ENCODE measurements at places on chromosomes 7 and 10.
A peak's percentile ranks its signal among the peaks of the same experiment; 100 is the strongest.

DNA sequence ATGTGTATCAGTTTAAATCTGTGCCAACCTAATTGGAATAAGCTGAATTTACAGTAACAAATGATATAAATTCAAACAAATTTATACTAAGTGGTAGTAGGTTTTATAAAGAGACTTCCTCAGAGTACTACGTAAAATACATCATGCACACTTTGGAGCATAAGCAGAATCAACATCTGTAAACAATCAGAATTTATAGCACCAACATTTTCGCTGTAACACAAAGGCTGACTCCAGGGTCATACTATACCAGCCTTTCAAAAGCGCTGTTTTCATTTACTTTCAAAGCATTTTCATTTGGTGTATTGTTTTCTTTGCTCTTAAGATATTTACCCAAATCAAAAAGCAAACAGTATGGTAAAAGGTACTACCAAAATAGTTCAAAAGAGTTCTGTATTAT, 29.3 kb upstream of the TMEM168 start:
- DNase-seq = no peak

DNA sequence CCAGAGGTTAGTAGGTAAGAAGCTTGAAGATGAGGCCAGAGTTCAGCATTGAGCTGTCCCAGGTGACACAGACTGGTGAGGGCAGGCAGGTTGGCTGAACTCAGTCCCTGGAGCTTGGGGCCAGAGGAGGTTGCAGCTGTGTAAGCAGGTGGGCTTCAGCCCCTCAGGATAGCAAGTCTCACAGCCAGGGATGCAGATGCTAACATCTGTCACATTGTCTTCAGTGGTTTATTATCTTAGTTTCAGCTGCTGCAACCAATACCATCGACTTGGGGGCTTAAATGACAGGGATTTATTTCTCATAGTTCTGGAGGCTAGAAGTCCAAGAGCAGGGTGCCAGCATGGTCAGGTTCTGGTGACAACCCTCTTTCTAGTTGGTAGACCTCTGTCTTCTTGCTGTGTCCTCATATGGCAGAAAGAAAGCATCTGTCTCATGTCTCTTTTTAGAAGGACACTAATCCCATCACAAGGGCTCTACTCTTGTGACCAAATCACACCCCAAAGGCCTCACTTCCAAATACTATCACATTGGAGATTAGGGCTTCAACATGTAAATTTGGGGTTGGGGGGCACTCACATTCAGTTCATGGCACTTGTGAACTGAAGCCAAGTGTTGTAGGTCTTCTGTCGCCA, 146.2 kb downstream of the KIAA1217 start:
- DNase-seq = no peak

GRCh38 chr7:34596887-34597286, 61.1 kb upstream of the NPSR1 start:
- peak; percentile 9 for DNase-seq

- DNase-seq = no peak
Observed at GRCh38 chr10:100792574-100792973, 47.2 kb downstream of the PAX2 start.

- no peak for DNase-seq
Observed at GRCh38 chr10:93897070-93897780, 3.4 kb downstream of the SLC35G1 start.

DNA sequence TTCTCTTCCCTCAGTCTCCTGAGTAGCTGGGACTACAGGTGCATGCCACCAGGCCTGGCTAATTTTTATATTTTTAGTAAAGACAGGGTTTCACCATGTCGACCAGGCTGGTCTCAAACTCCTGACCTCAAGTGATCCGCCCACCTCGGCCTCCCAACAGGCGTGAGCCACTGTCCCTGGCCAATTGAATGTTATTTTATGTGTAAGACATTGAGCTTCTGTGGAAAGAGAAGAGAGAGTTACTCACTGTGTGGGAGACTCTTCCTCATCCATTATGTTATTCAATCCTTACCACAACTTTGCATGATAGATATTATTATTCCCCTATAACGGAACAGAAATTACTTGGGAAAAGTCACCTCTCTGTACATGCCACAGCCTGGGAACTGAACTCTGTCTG, 32.6 kb upstream of the MXI1 start:
- DNase-seq = no peak

DNA sequence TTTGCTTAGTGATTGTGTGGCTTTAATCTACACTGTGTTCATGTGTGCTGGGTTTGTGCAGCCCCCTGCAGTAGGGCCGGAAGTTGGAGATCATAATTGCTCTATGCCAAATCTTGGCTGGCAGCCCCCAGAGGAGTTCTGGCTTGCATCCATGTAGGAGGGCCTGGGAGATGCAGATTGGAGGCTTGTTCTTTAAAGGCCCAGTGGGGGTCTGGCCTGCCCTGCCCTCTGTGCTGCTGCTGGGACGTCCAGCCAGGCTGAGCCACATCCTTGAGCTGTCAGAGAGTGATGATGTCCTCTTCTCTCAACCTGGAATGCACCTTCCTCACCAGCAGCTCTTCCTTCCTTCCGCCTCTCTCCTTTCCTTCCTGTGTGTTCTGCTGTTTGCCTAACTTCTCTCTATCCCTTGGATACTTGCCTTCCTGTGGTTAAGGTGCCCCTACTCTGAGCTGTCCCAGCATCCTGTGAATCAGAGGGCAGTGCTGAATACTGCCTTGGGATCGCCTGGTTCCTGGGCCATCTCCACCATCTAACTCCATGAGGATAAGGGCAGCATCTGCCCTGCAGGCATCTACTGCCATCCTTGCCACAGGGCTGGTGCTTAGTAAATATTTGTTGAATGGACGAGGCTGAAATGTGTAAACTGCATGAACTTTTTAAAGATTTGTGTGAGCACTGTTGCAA, 30.2 kb downstream of the DOCK1 start:
- DNase-seq = peak; percentile 61

- DNase-seq = peak; percentile 39
Observed at GRCh38 chr7:27640884-27641574, 21.7 kb downstream of the HIBADH start.

DNA sequence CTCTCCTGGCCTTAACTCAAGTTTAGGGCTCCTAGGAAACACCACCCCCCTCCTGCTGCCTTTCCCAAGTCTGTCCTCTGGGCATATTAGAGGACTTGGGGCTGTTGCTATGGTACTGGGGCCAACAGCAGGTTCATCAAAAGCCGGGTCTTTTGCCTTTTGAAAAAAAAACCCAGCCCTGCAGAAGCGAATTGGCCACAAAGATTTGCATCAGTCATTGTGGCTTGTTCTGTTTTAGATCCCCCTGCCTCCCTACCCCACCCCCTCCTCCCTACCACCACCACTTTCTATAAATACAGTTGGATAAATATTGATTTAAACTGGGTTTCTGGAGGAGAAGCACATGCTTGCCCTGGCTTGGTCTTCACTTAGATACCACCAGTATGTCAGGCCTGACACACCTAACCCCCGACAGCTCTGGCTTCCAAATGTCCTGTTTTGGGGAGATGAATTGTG, 7.0 kb downstream of the MXI1 start:
- no peak for DNase-seq

- no peak for DNase-seq
Observed at GRCh38 chr7:111138193-111138569, 47.3 kb downstream of the LRRN3 start.

GRCh38 chr10:71378336-71379117, 18.2 kb upstream of the CDH23 start:
- DNase-seq = no peak

GRCh38 chr10:12165999-12166775, 29.5 kb downstream of the NUDT5 start:
- DNase-seq = no peak

GRCh38 chr7:2247141-2247995, 5.3 kb downstream of the NUDT1 start:
- no peak for DNase-seq

DNA sequence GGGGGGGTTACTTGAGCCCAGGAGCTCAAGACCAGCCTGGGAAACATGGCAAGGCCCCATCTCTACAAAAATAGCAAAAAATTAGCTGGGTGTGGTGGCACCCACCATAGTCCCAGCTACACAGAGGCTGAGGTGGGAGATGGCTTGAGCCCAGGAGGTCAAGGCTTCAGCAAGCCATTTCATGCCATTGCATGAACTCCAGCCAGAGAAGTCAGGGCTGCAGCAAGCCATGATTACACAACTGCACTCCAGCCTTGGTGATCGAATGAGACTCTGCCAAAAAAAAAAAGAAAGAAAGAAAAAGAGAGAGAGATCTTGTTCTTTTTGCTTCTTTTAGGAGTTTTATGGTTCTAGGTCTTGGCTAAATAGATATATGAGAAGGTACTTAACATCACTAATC, 200.2 kb upstream of the PHYHIPL start:
- DNase-seq = no peak

GRCh38 chr10:118851062-118852035, 96.6 kb upstream of the CACUL1 start:
- DNase-seq = no peak

DNA sequence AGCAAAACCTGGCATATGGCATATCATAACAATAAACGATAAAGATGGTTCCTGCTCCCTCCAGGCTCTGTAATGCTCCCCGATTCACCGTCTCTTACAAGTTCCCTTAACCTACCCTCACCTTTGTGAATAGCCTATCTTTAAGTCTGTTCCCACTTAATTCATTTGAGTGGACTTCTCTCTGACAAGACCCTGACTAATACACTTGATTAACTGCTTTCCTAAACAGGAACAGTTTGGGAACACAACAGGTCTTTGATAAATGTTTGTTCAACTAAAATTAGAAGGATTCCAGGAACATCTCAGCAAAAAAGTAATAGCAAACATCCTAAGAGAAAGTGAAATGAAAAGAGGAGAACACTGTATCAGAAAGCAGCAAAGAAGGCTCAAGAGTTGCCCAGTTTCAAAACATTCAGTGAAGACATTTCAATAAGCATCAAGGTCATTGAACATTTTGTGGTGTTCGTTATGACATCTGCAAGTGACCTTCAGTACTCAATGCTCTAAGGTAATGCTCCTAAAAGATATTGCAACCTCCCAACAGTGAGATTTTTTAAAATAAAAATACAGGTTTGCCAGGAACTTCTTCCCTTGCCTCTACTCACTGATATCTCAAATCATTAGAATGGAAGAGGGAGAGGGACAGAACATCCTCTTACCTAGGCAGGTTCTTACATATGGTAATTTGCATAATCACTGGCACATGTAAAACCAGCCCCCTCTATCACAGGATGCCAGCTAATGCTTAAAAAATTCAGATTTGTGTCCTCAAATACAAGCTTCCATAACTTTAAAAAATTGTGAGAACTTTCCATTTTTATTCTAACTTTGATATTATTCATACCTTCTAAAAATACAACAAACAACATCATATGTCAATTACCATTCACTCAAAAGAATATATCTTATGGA, 11.4 kb upstream of the ARHGAP12 start:
- DNase-seq = no peak

- no peak for DNase-seq
Observed at GRCh38 chr10:129055225-129055624, 411.8 kb upstream of the MGMT start.

DNA sequence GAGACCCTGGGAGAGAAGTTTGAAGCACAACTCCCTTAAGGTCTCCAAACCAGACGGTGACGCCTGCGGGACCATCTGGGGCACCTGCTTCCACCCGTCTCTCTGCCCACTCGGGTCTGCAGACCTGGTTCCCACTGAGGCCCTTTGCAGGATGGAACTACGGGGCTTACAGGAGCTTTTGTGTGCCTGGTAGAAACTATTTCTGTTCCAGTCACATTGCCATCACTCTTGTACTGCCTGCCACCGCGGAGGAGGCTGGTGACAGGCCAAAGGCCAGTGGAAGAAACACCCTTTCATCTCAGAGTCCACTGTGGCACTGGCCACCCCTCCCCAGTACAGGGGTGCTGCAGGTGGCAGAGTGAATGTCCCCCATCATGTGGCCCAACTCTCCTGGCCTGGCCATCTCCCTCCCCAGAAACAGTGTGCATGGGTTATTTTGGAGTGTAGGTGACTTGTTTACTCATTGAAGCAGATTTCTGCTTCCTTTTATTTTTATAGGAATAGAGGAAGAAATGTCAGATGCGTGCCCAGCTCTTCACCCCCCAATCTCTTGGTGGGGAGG, 10.8 kb downstream of the SERPINE1 start:
- DNase-seq = no peak

- DNase-seq = no peak
Observed at GRCh38 chr7:10723832-10724231, 249.8 kb upstream of the PHF14 start.

DNA sequence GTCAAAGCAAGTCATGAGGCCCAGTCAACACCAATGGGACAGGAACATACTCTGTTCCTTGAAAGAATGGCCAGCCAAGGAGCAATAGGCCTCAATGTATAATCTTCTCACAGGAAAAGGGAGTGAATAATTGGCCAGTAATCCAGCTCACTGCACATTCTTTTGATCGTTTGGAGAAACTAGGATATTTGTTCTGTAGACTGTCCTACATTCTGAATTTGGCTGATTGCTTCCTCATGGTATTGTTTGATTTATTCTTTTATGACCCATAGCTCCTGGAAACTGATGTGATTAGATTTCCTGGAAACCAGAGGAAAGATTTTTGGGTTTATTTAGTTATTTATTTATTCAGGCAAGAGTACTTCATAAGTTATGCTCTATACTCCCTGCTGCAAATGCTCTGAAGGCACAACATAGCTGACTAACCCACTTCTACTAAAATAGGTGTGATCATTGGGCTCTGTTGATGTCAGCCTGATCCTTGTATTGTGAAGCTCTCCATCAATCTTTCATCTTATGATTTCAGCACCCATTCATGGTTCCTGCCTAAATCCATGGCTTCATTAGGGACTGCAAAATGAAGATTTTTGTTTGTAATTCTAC, 745.2 kb downstream of the SUGCT start:
- no peak for DNase-seq

DNA sequence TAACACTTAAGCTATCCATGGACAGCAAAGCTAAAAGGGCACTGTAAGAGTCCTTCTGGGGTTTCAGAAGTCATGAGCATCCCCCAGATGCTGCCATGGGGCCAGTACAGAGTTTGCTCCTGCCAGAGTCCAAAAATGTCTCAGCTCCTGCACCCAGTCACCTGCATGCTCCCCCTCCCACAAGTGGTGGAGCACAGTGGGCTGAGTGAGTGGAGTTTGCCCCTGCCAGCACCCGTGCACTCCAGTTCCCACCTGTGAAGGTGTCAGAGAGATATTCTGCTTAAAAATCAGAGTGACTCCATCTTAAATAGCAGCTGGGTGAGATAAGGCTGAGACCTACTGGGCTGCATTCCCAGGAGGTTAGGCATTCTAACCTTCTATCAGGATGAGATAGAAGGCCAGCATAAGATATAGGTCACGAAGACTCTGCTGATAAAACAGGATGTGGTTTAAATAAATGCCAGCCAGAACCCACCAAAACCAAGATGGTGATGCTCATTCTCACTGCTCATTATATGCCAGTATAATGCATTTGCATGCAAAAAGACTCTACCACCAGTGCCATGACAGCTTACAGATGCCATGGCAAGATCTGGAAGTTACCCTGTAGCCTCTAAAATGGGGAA, 140.1 kb upstream of the ZNF92 start:
- no peak for DNase-seq

DNA sequence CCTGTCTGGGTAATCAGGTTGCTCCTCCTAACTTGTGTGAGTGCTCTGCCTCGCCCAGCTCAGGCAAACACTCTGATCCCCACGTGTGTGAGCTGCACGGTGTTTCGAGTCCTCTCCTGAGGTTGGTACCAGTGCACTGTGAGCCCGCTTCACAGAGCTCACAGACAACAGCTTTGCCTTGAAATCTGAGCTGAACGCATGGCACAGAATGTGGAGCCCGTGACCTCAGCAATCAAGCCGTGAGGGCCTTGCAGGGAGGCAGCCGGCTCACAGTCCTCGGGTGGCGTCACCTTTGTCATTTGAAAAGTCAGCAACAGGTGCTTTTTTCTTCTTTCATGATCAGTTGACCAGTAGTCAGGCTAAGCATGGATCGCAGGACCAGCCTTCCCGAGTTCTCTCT, 60.2 kb upstream of the ADGRA1 start:
- DNase-seq = no peak
